Urothelium cell line (cell line): ENCODE measurements at places on chromosomes 3 and 15.
A peak's percentile ranks its signal among the peaks of the same experiment; 100 is the strongest.

DNA sequence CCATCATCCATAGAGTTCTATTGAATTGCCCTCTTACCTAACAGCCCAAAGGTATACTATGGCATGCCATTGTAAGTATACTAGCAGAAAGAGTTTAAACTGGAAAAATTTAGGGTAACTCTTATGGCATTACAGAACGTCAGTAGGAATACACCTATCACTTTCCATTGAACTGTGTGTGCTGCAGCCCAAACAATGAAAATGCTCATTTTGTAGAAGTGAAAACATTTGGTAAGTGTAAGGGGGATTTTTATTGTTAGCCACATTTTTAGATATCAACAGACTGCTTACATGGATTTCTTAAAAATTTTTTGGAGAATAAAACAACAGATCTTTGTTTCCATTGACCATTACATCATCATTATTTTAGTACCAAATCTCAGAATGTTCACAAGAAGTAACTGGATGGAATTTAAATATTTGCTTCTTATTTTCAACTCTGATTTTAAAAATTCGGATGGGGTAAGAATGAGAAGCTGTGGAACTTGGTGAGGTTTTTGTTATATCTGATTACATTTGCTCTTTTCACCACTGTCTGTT is 245.9 kb downstream of the UBE2E2 start:
- DNase-seq: no peak

DNA sequence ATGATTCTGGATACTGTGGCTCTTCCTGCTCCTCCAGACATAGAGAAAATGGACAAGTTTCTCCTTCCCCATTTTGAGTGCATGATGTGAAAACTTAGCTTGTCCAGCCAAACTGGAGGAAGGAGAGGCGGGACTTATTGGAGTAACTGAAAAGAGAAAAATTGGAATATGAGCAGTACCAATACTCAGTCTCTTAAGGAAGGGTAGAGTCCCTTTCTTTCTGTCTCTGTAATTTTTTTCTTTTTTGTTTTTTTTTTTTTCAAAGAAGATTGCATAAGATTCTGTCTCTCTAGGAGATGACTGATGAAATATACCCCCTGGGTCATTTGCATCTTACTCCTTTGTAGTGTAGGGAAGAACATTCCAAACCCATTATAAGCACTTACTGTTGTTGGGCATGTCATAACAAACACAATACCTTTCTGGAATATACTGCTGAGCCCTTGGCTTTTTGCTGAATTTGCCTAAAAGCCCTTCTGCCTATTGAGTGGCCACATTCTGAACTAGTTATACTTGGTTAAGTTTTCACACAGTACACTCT is 498.1 kb upstream of the TPRG1 start:
- DNase-seq: no peak

- DNase-seq: no peak
Observed at GRCh38 chr3:50749822-50750221, 75.1 kb downstream of the DOCK3 start.

- peak; percentile 80 for DNase-seq
Observed at GRCh38 chr3:123605789-123606234, 21.0 kb upstream of the HACD2 start.

DNA sequence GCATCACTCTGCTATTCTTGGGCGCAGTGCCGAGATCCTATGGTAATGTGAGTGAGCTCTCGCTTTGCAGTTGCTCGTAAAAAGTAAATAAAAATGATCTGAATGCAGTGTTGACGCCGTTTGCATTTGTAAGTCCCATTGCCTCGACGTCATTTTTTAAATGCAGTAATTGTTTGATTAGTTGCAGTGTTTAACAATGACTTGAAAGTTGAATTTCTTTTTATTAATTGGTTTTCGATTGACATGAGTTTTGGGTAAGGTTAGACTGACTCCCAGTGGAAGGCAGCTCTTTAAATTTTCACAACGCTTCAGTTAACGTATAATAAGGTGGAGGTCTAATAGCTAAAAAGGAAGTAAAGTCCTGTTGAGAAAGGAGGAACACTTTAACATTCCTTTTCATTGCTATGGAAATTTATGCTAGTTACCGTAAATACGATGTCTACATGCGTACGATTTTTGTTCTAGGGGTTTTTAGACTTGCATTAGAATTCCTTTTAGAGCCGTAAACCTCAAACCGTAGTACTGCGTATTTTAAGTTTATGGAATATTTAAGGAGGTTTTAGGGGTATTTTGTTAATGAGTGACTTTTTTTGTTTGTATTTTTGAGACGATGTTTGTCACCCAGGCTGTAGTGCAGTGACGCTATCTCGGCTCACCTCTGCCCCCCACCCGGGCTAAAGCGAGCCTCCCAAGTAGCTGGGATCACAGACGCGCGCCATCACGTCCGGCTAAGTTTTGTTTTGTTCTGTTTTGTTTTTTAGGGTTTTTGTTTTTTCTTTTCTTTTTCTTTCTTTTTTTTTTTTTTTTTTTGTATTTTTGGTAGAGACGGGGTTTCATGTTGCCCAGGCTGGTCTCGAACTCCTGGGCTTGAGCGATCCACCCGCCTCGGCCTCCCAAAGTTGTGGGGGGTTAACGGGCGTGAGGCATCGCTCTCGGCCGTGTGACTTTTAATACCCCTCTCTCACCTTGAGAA is 1.4 kb downstream of the MORF4L1 start:
- DNase-seq: no peak

DNA sequence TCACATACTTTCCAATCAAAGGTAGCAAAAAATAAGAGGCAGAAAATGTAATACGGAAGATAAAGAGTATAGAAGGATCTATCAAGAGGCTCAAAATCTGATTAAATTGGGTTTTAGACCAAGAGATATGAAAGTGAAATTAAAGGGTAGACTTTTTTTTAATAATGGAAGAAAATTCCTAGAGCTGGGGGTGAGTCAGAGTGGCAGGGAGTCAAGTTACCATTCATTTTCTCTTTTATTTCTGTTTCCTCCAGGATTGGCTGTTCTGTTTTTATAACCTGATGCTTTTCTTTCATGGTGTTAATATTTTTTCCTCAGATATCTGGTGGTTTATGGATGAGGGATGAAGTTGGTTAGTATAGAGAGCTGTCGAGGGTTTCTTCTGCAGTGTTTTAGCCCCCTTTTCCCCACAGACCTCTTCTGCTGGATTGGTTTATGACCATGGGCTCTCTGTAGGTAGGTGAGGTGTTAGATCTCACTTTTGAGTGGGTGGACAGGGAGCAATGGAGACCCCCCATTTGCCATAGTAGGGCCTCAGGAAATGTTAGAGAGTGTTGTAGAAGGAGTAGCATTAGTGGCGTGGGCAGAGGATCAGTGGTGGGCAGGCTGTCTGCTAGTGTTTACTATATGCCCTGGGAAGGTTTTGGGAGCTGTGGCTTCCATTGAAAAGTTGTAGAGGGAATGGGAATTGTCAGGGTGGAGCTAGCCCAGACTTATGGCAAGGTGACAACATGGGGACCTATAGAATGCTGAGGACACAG is 201.6 kb upstream of the GOLGA6L4 start:
- DNase-seq: peak; percentile 32

DNA sequence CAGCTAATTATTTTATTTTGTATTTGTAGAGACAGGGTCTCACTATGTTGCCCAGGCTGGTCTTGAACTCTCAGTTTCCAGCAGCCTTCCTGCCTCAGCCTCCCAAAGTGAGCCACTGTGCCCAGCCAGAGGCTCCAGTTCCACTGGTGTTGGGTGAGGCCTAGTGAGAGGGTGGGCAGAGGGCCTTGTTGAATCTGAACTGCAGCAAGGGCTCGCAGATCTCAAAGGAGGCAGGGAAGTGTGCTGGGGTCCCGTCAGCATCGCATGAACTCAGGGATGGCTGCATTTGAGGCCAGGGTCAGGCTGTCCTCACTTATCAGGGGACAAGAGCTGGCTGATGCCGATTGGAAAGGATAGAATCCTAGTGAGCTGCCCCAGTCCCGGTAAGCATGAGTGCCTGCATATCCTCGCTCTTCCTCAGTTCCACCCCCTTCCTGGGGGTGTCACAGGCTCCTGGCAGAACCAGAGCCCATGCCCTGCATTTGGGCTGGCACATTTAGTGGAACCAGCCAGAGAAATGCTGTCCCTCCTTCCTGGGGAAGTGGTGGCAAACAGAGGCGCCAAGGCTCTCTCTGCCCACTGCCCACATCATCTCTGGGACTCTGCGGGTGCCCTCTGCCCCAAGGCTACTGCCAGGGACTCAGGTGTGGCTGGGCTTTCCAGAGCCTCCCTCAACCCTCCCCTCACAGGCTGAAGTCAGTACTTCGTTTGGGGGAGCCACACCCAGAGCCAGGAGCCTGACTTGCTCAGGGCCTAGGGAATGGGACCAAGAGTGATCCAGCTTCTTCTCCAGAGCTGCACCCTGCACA is 24.1 kb downstream of the ALS2CL start:
- no peak for DNase-seq

DNA sequence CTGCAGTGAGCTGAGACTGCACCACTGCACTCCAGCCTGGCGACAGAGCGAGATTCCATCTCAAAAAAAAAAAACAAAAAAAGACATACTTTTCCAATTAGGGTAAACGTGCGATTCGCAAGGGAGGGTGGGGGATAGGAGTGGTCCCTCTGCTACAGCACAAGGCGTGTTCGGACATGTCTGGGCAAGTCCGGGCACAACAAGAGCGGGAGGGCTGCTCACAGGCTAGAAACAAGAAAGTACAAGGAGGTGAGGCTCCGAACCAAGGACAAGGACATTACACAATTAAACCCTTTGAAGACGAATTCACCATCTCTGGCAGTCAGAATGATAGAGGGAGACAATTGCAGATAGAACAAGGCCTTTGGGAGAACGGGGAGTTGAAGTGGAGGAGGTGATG is 32.2 kb upstream of the BCL2A1 start:
- DNase-seq: no peak

- DNase-seq: no peak
Observed at GRCh38 chr3:135228201-135228600, 433.1 kb downstream of the EPHB1 start.

GRCh38 chr15:88394553-88395145 is 72.5 kb downstream of the MRPL46 start:
- no peak for DNase-seq

DNA sequence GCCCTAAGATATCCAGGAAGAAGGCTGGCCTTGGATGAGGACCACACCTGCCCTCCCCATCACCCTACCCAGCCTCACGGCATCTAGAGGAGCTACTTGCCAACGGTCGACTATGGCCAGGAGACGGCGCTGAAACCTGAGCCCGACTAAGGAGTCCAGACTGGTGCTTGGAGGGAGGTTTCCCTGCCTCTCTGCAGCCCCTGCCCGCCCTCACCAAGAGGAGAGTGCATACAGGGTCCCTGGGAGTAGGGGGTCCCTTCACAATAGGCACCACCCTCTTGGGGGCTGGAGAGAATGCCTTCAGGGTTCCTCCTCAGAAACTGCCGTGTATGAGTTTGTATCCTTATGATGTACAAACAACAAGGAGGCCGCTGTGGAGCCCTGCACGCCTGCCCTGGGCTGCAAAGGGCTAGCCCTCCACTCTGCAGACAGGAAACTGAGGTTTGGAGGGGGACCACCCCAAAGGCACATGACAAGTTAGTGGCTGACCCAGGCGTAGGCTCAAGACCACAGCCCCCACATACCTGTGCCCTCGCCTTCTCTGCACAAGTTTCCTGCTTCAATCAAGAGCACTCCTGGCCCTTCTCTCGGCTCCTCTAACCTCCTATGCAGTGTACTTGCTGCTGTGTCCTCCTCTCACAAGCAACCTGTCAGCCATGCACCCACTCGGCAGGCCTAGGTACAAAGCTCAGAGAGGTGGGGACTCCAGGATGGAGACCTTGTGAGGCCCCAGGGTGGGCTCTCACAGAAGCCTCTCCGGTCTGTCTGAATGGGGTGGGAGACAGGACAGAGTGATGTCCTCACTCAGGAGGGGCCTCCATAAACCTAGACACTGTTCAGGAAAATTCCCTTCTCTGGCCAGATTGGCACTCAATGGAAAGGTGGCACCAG is 7.4 kb downstream of the KLF15 start:
- DNase-seq: no peak
